Left renal cortex interstitium (tissue), 4 donors: ENCODE measurements at places on chromosomes 12 and 14. TPM values are rescaled to one million over a fixed set of nuclear protein-coding genes. Genes with fewer than 3 reads are reported as not detected.

Gene HOXC4
- polyA plus RNA-seq, result 55.9 TPM

Gene SERPINA5
- 17.1 TPM for polyA plus RNA-seq

Gene RNFT2
- polyA plus RNA-seq, result 4.0 TPM

Gene CCDC197
- polyA plus RNA-seq, result not detected
